ENCODE measurements at places on chromosomes 4 and X.

DNA sequence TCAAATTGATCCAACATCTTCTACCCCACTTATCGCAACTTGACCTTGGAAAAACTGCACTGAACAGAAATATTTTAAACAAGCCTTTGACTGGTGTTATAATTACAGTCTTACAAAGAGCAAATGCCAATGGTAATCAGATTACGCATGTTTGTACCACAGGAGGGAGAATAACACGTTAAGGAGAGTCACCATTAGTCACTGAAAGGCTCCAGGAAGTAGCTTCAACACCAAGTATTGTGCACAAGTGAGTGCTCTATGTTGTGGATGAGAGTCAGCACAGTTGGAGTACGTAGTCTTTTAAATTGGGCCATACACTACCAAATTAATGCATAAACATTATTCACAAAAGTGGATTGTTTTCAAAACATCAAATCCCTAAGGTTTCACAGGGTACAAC, 1081.5 kb upstream of the TENM3 start:
- DNase-seq, result no peak

- DNase-seq, result no peak
Measured at GRCh38 chr4:2343476-2343875, 75.0 kb downstream of the ZFYVE28 start.

- no peak for DNase-seq
Measured at GRCh38 chrX:34379891-34380290, 247.8 kb upstream of the FAM47A start.

- DNase-seq, result no peak
Measured at GRCh38 chr4:41455206-41455605, 82.8 kb upstream of the LIMCH1 start.

DNA sequence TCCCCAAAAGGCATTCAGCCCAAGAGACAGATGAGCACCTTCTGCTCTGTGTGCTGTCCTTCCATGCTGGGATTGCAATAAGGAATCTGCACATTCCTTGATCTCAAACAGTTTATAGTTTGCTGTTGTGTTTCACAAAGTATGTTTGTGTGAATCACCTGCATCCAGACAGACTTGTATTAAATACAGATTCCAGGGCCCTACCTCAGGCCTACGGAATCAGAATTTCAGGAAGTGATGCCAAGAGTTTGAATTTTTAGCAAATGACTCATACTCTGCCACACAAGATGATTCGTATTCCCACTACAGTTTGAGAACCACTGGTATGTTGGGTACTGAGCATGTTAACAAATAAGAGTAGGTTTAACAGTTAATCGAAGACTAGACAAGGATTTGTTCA, 7.0 kb downstream of the VAMP7 start:
- DNase-seq, result no peak

Measured in SJCRH30 (cell line).